Pancreas (tissue), 10 donors: ENCODE measurements at places on chromosomes 1 and 21. TPM values are rescaled to one million over a fixed set of nuclear protein-coding genes. Genes with fewer than 3 reads are reported as not detected.

- no peak for DNase-seq
- H3K27ac ChIP-seq: no peak overlapping the region
- no peaks in the 10 kb centered on the region for H3K27me3 ChIP-seq
- no peaks in the 10 kb centered on the region for H3K36me3 ChIP-seq
- no peaks in the 10 kb centered on the region for H3K4me1 ChIP-seq
These were observed 49.2 kb upstream of the IGSF21 start for GRCh38 chr1:18058206-18058921.

GRCh38 chr1:202189918-202190715, 3.5 kb upstream of the LGR6 start:
- H3K27ac ChIP-seq: no peak overlapping the region
- DNase-seq: no peak
- H3K36me3 ChIP-seq: no peaks in the 10 kb centered on the region
- no peak overlapping the region for H3K4me3 ChIP-seq

- DNase-seq: no peak
- H3K27ac ChIP-seq: no peak overlapping the region
- no peak overlapping the region for H3K4me3 ChIP-seq
- H3K27me3 ChIP-seq: no peaks in the 10 kb centered on the region
These were observed 415.5 kb downstream of the DPYD start for GRCh38 chr1:97505289-97505688.

- H3K27me3 ChIP-seq: no peaks in the 10 kb centered on the region
- no peak overlapping the region for H3K27ac ChIP-seq
- no peak for DNase-seq
- H3K4me3 ChIP-seq: no peak overlapping the region
- peaks cover 3% of the 10 kb centered on the region for H3K36me3 ChIP-seq
- H3K4me1 ChIP-seq: no peaks in the 10 kb centered on the region
These were observed 1.4 kb downstream of the MATN1 start for GRCh38 chr1:30721812-30722537.

GRCh38 chr1:197981561-197981960, 64.4 kb downstream of the LHX9 start:
- no peaks in the 10 kb centered on the region for H3K4me1 ChIP-seq
- DNase-seq: no peak
- no peaks in the 10 kb centered on the region for H3K27me3 ChIP-seq
- H3K27ac ChIP-seq: no peak overlapping the region

DNA sequence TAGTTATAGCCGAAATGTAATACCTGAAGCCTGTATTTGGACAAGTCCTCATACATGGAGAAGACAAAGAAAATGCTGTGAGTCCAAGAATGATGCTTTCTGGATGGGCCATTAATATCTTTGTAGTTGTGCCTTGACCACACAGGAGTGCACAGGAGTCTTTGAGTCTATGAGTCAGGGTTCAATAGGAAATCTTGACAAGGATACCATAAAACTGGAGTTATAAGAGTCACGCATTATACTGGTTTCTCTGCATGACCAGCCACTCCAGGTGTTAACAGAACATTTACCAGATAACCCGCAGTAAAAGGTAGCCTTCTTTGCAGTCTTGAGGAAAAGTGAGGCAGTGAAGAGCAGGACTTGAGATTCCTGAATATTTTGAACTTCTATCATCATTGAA, 464.6 kb upstream of the PKN2 start:
- no peak for DNase-seq
- no peaks in the 10 kb centered on the region for H3K4me1 ChIP-seq
- H3K27me3 ChIP-seq: no peaks in the 10 kb centered on the region
- no peak overlapping the region for H3K27ac ChIP-seq
- H3K4me3 ChIP-seq: no peak overlapping the region
- H3K36me3 ChIP-seq: no peaks in the 10 kb centered on the region

AGBL4 gene
- polyA plus RNA-seq: 0.59 TPM

RRP15 gene
- 2.0 TPM for polyA plus RNA-seq

ERICH3 gene
- 0.68 TPM for polyA plus RNA-seq

SCAMP3 gene
- polyA plus RNA-seq: 27.7 TPM

RERE gene
- polyA plus RNA-seq: 27.0 TPM

DNA sequence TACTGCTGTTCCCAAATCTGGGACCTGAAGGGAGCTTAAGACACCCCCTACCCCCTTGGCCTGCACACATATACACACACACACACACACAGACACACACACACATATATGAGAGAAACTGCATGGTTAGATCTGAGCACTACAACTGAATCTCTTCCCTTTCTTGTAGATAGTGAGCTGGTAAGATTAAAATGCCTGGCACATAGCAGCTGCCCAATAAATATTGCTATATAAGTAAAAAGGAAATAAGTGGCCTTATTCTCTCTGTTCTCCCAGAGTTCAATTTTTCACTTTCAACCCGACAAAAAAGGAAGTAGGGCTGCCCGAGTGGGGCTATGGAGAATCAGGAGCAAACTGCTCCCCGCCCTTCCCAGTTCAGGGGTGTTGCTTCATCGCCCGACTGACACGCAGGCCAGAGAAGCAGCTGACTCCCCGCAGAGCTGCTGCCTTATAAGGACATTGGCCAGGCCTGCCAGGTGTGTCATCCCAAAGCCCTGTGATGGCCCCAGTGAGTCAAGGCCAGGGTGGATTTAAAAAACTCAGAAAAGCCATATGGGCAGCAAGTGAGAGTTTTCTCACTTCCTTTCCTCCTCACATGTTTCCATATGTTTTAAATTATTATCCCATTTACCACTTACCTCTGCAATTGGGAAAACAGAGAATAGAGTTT, 106.5 kb upstream of the SLC44A3 start:
- H3K4me1 ChIP-seq: no peaks in the 10 kb centered on the region
- no peak overlapping the region for H3K4me3 ChIP-seq
- DNase-seq: peak; percentile 66
- H3K36me3 ChIP-seq: no peaks in the 10 kb centered on the region
- H3K27me3 ChIP-seq: no peaks in the 10 kb centered on the region

GRCh38 chr1:15510611-15511405, 13.2 kb downstream of the CASP9 start:
- no peaks in the 10 kb centered on the region for H3K36me3 ChIP-seq
- H3K27me3 ChIP-seq: no peaks in the 10 kb centered on the region
- H3K4me1 ChIP-seq: no peaks in the 10 kb centered on the region
- H3K27ac ChIP-seq: no peak overlapping the region

DNA sequence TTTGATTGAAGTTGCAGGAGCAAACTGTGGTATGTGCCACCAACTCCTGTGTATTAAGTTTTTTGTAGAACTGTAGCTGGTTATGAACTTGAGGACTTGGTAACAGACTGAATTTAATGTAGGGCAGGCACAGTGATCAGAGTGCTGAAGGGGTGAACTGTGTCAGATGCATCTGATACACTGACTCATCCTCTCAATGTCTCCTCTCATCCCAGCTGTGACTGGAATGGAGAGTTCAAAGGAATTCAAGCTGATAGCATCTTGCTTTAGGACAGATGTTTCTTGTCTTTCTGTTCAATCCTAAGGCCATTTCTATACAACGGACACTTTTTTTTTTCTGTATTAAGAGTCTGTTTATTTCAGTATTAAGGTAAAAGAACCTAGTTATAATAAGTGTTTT, 25.0 kb upstream of the GBP1 start:
- DNase-seq: no peak
- no peaks in the 10 kb centered on the region for H3K27me3 ChIP-seq
- H3K4me3 ChIP-seq: no peak overlapping the region
- no peak overlapping the region for H3K27ac ChIP-seq
- no peaks in the 10 kb centered on the region for H3K36me3 ChIP-seq
